ENCODE measurements at places on chromosomes 1 and 21.

- no peak for DNase-seq
Observed at GRCh38 chr1:115314092-115314491, 24.0 kb downstream of the NGF start.

- peak; percentile 79 for DNase-seq
Observed at GRCh38 chr1:234699795-234700665, 90.1 kb upstream of the IRF2BP2 start.

- no peak for DNase-seq
Observed at GRCh38 chr1:76494807-76495206, 372.5 kb upstream of the ST6GALNAC5 start.

- DNase-seq = no peak
Observed at GRCh38 chr1:62530516-62531154, 66.7 kb upstream of the ANGPTL3 start.

DNA sequence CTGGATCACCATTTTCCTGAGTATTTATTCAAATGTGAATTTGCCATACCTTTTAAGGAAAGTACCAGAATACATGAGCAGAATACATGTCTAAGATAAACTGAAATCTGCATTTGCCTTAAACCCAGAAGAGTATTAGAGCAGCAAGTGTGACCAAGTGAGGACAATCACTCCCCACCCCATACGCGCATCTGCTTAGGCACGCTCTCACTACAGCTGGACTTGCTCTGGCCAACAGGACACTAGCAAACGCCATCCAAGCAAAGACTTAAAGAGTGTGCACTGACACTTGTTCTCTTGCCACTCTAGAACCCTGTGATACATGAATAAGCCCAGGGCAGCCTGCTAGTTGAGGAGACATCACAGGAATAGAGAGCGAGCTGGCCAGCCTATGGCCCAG is 25.6 kb downstream of the NUP133 start:
- no peak for DNase-seq

GRCh38 chr1:92743221-92743620 is 41.7 kb downstream of the EVI5 start:
- DNase-seq = peak; percentile 60

- no peak for DNase-seq
Observed at GRCh38 chr1:108670131-108670773, 9.4 kb upstream of the HENMT1 start.

DNA sequence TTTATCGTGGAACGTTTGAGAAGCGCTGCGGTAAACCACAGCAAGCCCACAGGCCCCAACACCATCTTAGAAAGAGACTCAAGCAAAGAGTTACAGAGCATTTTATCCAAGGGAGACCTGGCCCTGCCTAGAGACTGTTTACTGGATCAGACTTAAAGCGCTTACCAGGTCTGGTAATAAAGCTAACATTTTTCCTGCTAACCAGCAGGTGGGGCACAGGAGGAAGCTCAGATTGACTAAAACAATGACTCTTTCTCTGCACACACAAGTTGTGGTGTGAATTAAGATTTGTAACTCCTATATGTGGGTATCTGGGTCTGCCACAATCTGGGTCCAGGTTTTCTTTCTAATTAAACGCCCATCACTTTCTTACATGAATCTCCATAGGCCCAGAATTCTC is 136.5 kb upstream of the ETS2 start:
- peak; percentile 20 for DNase-seq

- DNase-seq = no peak
Observed at GRCh38 chr1:48730164-48730910, 46.4 kb downstream of the BEND5 start.

GRCh38 chr1:28110555-28110954 is 22.1 kb upstream of the EYA3 start:
- DNase-seq = peak; percentile 65

- DNase-seq = no peak
Observed at GRCh38 chr1:182359645-182360044, 31.9 kb downstream of the GLUL start.

DNA sequence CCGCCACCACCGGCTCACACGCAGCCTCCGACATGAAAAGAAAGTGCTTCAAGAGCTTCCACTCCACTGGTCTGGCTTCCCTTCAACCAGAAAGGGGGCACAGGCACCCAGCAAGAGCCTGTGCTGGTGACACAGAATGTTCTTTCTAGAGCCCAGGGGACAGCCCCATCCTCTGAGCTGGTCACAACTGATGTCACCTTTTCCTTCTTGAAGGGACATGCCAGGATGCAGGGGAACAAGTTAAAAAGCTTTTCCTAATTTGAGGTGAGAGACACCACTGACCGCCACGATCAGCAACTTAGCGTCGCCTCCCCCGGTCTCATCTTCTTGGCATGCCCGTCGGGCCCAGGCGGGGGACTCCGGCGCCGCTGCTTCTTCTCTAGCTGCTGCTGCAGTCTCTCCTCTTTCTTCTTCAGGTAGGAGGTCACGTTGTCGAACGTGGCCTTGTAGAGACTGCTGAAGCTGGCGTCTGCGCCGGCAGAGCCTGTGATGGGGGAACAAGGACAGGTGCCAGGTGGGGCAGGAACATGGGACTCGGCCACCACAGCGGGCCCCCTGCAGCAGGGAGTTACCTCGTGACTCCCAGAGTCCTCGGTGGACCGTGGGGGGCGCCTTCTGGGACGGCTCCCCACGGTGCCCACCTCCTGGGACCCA is 29.5 kb downstream of the WDR4 start:
- DNase-seq = no peak

- DNase-seq = peak; percentile 50
Observed at GRCh38 chr1:32215629-32216480, 6.3 kb downstream of the TMEM234 start.

GRCh38 chr21:34131586-34131985 is 58.2 kb downstream of the MRPS6 start:
- DNase-seq = no peak

Data from inflammatory macrophage (primary cell).